ENCODE measurements at places on chromosomes 7 and 10.

DNA sequence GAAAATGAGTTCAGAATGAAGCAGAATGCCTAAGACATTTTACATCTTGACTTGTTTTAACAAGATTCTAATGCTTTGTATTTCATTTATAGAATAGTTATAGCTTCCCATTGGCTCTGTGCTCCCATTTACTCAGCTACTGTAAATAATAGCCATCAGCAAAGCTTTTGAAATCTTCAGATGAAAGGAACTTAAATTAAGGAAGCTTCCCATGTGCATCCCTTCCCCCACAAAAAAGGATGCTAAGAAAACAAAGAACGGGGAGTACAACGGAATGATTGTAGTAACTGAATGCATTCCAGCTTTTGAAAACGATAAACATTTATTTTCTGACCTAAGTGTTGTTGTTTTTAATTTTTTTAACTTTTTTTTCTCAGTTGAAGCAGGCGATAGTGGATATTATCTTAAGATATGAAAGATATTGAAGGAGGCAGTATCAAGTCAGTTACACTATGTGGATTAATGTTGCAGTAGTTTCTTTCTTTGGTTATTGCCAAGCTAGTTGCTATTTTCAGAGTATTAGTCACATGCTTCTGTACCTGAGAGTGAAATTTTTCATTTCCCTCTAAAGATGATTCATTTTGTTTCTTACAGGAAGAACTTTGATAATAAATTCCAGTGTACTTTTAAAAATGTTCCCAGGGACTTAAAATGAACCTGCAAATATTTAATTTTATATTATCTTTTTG lies 129.2 kb downstream of the KCND2 start:
- DNase-seq: no peak

DNA sequence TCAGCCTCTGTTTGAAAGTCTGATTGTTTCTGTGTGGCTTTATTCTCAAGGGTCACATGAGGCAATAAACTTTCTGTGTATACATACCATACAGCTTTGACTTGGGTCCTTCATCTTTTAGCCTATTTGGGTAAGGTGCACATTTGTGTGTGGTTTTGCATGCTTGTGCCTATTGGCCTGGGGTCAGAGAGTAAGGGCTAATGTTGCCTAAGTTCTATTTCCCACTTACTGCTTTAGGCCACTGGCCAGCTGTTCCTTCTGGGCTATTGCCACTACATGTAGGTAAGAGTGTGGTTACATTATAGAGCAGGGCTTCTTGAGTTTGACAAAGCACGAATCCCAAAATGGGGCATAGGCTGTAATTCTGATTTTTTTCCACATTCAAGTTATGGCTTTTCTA lies 21.8 kb downstream of the BBIP1 start:
- DNase-seq: no peak

GRCh38 chr10:114274616-114275453 lies 35.8 kb downstream of the VWA2 start:
- DNase-seq: no peak

DNA sequence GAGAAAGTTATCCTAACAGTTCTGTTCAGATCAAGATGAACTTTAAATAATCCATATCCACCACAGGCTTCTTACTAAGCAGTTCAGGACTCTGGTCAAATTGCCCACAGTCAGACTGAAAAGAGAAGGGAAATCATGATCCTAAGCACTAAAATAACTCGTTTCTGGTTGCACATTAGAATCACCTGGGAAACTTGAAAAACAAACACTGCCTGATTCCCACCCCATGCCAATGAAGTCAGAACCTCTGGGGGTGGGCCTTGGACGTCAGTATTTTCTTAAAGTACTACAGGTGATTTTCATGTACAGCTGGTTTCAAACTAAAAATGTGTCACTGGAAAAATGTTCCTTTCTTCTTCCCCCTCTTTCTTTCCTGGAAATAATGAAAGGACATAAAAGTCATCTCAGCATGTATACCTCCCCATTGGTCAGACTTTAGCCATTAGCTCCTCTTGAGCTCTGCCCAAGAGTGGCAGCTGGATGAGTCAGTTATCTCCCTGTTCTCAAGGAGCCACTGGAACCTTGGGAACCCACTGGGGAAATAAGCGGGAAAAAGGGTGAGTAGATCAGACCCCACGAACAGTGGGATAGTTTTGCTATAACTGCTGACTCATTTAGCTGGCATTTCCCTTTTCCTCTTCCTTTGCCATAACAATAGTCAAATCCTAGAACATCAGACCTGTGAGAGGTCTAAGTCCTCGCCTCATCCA lies 75.3 kb upstream of the IL6 start:
- DNase-seq: no peak

GRCh38 chr10:124740369-124741280 lies 3.6 kb downstream of the FAM53B start:
- no peak for DNase-seq

Measured in lung (tissue), 17 donors.